ENCODE measurements at places on chromosomes 5 and 9.

DNA sequence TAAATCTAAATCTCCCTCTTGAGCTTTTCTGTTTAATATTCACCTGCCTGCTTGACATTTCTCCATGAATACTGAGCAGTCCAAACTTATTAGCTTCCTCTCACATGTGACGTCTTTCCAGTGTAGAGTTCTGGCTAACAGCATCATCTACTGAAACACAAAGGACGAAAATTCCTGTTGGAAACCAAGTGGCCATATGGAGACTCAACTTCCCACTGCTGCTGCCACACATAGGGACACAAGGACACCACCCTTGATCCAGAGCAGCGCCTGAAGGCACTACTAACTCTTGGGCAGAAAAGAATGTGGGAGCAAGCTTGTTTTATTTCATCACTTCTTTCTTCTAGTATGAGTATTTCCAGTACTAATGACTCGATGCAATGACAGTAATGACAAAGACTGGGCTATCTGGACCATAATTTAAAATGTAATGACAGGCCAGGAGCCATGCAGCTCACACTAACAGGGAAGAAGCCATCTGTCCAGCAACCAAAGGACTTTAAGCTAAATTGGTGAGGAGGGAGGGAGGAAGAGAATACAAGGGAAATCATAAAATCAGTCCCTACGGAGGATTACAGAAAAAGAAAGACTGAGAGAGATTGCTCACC lies 19.2 kb downstream of the RNF130 start:
- DNase-seq, result no peak
- no peak overlapping the region for H3K27ac ChIP-seq
- no peaks in the 10 kb centered on the region for H3K4me1 ChIP-seq
- no peak overlapping the region for H3K4me3 ChIP-seq
- H3K27me3 ChIP-seq, result no peaks in the 10 kb centered on the region
- H3K36me3 ChIP-seq, result no peaks in the 10 kb centered on the region

- H3K4me1 ChIP-seq, result no peaks in the 10 kb centered on the region
- no peaks in the 10 kb centered on the region for H3K36me3 ChIP-seq
- H3K27ac ChIP-seq, result no peak overlapping the region
- no peak for DNase-seq
- H3K4me3 ChIP-seq, result no peak overlapping the region
Observed at GRCh38 chr9:86809759-86810367, 137.4 kb downstream of the GAS1 start.

DNA sequence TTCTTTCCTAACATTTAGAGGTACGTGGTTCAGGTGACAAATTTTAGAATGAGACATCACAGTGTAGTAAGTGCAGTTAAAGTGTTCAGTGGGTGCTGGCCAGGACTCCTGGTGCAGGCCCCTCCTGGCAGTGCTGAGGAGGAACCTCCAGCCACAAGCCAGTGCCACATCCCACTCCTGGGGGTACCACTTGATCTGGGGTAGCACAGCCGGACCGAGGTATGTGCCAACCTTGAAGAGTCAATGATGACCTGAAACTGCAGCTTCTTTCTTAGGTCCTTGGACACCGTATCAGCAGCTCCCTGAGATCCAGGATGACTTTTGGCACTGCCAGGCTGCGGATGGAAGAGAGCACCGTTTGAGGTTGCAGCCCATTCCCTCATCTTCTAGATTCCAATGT lies 310.4 kb upstream of the IRX4 start:
- no peaks in the 10 kb centered on the region for H3K4me1 ChIP-seq
- no peak overlapping the region for H3K27ac ChIP-seq
- H3K4me3 ChIP-seq, result no peak overlapping the region
- H3K36me3 ChIP-seq, result no peaks in the 10 kb centered on the region
- no peaks in the 10 kb centered on the region for H3K27me3 ChIP-seq
- DNase-seq, result no peak

GRCh38 chr9:20442461-20443319 lies 179.6 kb downstream of the MLLT3 start:
- DNase-seq, result no peak
- H3K36me3 ChIP-seq, result no peaks in the 10 kb centered on the region
- H3K27ac ChIP-seq, result no peak overlapping the region

DNA sequence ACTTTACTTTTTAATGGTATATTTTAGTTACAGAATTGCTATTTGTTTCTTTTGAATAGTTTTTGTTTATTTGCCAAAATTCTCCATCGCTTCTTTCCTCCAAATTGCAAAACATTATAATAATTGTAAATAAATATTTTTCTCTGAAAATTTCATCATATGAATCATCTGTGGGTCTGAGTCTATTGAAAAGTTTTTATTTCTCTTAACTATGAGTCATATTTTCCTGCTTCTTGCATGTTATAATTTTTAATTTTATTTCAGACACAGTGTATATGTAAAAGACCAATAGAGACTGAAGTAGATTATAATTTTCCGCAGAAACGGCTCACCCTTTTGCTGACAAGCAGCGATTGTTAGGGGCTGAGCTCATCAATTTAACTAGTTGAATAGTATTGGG lies 279.1 kb upstream of the IL12B start:
- no peak for DNase-seq
- H3K4me1 ChIP-seq, result peaks cover 7% of the 10 kb centered on the region
- no peak overlapping the region for H3K27ac ChIP-seq
- H3K27me3 ChIP-seq, result no peaks in the 10 kb centered on the region
- H3K4me3 ChIP-seq, result no peak overlapping the region
- no peaks in the 10 kb centered on the region for H3K36me3 ChIP-seq

- H3K4me1 ChIP-seq, result no peaks in the 10 kb centered on the region
- no peaks in the 10 kb centered on the region for H3K36me3 ChIP-seq
- no peaks in the 10 kb centered on the region for H3K27me3 ChIP-seq
- DNase-seq, result no peak
- H3K27ac ChIP-seq, result no peak overlapping the region
Observed at GRCh38 chr5:173458828-173459609, 130.8 kb upstream of the STC2 start.

GRCh38 chr5:140042643-140043507 lies at the start of gene NRG2:
Gene NRG2, minus strand, starts transcription at chr5:140043299.
- H3K27me3 ChIP-seq, result peaks cover 22% of the 10 kb centered on the region
- H3K4me1 ChIP-seq, result peaks cover 69% of the 10 kb centered on the region
- no peaks in the 10 kb centered on the region for H3K36me3 ChIP-seq
- peak within 1 kb of the TSS; percentile 77 for H3K27ac ChIP-seq

DNA sequence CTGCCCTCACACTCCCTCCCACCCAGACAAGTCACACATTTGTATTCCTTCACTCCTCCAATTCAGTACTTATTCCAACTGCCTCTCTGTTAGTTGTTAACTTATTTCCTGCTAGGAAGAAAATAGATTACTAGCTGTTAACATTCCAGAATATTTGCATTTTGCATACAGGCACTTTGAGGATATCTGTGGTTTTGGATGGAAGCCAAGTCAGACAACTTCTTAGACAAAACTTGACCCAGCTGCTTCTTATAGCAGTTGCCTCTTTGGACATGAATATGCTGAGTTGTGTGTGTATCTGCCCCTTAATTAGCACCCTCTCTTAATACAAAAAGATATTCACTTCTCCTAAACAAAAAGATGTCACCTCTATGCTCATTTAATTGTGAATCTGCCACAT lies 1280.6 kb upstream of the ACO1 start:
- H3K36me3 ChIP-seq, result no peaks in the 10 kb centered on the region
- H3K27me3 ChIP-seq, result no peaks in the 10 kb centered on the region
- H3K27ac ChIP-seq, result no peak overlapping the region
- DNase-seq, result no peak
- no peak overlapping the region for H3K4me3 ChIP-seq
- H3K4me1 ChIP-seq, result no peaks in the 10 kb centered on the region

DNA sequence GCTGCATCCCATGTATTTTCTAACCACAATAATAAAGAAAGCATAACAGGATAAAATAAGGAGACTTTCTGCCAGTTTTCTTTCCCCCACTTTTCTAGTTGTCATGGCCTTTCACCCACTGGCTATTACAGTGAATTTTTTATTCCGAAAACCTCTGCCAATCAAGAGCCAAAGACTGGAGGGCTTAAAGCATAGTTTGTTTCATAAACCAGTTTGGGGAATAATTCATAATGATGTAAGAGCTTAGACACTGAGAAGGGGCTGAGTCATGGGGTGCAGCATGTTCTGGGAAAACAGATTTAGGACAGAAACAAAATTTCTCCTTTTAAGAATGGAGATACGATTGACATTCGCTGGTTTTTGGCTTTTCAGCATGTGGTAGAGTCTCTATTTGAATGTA lies 4.4 kb upstream of the GLIPR2 start:
- no peaks in the 10 kb centered on the region for H3K27me3 ChIP-seq
- H3K36me3 ChIP-seq, result no peaks in the 10 kb centered on the region
- H3K4me1 ChIP-seq, result peaks cover 40% of the 10 kb centered on the region
- no peak overlapping the region for H3K4me3 ChIP-seq
- no peak overlapping the region for H3K27ac ChIP-seq

GRCh38 chr5:172809774-172810173 lies 24.3 kb upstream of the ERGIC1 start:
- peaks cover 24% of the 10 kb centered on the region for H3K4me1 ChIP-seq
- no peak for DNase-seq
- no peaks in the 10 kb centered on the region for H3K27me3 ChIP-seq
- no peak overlapping the region for H3K27ac ChIP-seq

GRCh38 chr9:128715436-128715750 lies 8.5 kb downstream of the ZDHHC12 start:
- no peaks in the 10 kb centered on the region for H3K4me1 ChIP-seq
- DNase-seq, result no peak
- H3K27ac ChIP-seq, result no peak overlapping the region
- H3K4me3 ChIP-seq, result no peak overlapping the region
- H3K36me3 ChIP-seq, result peaks cover 71% of the 10 kb centered on the region
- H3K27me3 ChIP-seq, result no peaks in the 10 kb centered on the region

DNA sequence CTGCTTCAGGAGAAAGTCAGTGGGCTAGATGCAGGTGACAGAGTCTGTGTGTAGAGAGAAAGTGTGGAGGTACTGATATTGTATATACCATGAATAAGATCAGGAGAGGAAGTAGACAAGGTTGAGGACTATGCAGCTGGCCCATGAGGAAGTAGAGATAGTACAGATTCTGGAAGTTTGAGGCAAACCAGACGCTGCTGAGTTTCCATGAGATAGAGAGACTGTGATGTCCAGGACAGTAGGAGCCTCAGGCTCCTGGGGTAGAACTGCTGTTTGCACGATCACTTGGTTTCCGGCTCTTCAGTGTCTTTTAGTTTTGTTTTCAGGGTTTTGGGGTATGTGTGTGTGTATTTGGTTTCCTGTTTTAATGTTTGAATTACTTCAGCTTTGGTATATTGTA lies 13.6 kb downstream of the OTULINL start:
- DNase-seq, result no peak
- no peaks in the 10 kb centered on the region for H3K27me3 ChIP-seq
- peak overlapping the region; percentile 90 for H3K27ac ChIP-seq
- H3K4me1 ChIP-seq, result peaks cover 81% of the 10 kb centered on the region

DNA sequence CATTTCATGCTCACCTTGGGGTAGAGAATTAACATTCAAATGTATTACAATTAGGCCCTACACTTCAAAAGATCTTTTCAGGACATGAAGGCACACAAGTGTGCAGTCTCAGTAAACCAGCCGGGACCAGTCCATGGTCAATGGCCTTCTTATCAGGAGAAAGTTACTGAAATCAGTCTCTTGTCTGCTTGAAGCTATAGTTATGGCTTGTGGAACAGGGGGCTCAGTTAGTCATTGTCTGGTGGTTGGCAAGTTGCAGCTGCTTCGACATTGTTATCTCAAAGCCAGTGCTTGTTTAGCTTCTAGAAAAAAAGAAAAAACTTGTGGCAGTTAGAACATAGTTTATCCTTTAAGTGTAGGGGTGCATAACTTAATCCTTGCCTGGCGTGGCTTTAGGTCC lies 213.1 kb upstream of the ACO1 start:
- no peaks in the 10 kb centered on the region for H3K36me3 ChIP-seq
- no peak for DNase-seq
- H3K4me1 ChIP-seq, result no peaks in the 10 kb centered on the region
- H3K27me3 ChIP-seq, result no peaks in the 10 kb centered on the region
- no peak overlapping the region for H3K27ac ChIP-seq

DNA sequence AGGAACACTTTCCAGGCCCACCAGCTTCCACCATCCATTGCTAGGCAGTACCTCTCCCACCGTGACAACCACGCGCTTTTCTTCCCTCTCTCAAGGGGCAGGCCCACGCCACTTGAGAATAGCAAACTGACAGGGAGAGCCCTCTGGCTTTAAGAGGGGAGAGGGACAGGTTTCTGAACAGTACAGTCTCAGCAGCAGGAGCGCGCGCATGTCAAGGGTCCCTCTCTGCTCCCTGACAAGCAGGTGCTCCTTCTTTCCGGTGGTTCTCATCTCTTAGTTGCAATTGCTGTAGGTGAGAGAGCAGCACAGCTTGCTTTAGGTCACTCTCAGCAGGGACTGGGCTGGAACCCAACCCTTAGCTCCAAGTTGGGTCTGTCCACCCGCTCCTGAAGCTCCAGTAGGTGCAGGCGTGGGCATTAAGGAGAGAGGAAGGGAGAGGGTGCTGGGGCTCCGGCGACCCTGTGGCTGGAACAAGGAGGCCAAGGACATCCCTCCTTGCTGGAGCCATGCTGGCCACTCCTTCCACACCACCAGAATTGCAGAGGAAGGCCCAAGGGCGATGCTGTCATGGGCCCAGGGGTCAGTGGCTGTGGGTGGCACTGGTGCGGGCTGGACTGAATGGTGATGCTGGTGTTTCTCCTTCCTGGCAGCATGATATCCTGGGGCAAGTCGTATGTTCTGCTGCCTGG lies 9.0 kb upstream of the PHF2 start:
- peak overlapping the region; percentile 98 for H3K27ac ChIP-seq
- peaks cover 30% of the 10 kb centered on the region for H3K36me3 ChIP-seq
- H3K4me1 ChIP-seq, result peaks cover 9% of the 10 kb centered on the region
- peak; percentile 83 for DNase-seq
- peak overlapping the region; percentile 43 for H3K4me3 ChIP-seq

DNA sequence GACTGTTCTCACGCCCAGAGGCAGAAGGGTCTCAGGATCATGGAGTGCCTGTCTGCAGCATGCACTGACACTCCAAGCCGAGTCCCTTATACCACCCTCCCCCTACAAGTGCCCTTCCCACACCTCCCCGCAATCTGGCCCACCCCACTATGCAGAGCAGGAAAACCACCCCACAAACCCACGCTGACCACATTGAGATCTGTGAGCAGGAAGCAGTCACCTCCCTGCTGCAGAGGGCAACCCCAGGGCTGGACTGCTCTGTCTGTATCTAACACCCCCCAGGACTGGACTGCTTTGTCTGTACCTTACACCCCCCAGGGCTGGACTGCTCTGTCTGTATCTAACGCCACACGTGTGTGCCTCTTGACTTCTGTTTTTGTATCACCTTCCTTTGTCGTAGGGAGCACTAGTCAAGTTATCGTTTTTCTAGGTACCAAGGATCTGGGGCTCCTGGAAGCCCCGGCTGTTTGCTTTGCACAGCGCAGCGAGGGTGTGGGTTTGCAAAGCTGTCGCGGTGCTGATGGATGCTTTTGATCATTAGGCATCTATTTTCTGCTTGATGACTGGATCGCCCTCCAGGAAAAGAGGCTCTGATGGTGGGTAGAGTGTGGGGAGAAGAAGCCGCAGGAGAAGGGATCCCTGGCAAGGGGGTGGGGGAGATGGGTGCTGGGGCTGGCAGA lies 21.5 kb downstream of the OLFM1 start:
- H3K36me3 ChIP-seq, result no peaks in the 10 kb centered on the region
- H3K27ac ChIP-seq, result no peak overlapping the region
- H3K4me1 ChIP-seq, result no peaks in the 10 kb centered on the region
- H3K27me3 ChIP-seq, result no peaks in the 10 kb centered on the region
- H3K4me3 ChIP-seq, result no peak overlapping the region
